ENCODE measurements at places on chromosomes 12 and 14.

GRCh38 chr14:56703947-56704346 is 106.3 kb downstream of the OTX2 start:
- DNase-seq = no peak

DNA sequence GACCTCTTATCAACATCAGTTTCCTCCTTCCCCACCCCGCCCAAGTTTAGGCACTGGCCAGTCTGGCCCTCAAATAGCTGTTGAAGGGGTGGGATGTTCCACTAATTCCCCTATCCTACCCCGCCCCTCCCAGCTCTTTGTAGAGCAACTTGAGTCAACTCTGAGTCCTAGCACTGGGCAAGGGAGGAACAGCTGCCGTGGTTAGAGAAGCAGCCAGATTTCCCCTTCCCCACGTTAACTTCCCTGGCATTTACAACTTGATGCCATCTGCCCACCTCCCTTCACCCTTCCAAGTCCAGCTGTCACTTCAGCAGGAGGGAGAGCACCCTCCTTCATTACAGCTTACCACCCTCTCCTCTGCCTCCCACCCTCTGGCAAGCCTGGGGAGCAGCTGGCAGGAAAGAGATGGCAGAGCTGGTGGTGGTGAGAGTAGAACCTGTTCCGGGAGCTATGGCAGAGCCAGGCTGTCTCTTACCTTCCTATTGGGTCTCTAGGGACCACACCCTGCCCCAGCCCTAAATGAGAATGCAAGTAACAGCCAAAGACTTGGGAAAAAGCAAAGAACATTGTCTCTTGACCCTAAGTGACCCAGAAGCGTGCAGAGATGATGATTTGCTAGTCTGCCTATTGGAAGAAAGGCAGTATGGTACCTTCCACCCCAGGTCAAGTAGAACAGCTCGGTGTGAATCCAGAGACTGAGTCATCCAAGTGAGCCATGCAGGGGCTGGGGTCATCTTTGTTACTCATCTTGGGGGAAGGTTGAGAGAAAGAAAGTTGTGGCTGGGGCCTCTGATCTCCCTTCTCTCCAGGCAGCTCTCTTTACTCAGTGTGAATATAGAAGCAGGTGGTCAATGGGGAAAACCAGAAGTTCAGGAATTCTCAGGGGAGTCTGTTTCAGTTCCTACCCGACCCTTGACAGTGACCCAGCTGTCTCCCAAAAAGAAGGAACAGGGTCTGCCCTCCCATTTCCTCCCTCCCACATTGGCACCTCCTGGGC is 1.5 kb downstream of the BLOC1S1 start:
- DNase-seq = no peak

DNA sequence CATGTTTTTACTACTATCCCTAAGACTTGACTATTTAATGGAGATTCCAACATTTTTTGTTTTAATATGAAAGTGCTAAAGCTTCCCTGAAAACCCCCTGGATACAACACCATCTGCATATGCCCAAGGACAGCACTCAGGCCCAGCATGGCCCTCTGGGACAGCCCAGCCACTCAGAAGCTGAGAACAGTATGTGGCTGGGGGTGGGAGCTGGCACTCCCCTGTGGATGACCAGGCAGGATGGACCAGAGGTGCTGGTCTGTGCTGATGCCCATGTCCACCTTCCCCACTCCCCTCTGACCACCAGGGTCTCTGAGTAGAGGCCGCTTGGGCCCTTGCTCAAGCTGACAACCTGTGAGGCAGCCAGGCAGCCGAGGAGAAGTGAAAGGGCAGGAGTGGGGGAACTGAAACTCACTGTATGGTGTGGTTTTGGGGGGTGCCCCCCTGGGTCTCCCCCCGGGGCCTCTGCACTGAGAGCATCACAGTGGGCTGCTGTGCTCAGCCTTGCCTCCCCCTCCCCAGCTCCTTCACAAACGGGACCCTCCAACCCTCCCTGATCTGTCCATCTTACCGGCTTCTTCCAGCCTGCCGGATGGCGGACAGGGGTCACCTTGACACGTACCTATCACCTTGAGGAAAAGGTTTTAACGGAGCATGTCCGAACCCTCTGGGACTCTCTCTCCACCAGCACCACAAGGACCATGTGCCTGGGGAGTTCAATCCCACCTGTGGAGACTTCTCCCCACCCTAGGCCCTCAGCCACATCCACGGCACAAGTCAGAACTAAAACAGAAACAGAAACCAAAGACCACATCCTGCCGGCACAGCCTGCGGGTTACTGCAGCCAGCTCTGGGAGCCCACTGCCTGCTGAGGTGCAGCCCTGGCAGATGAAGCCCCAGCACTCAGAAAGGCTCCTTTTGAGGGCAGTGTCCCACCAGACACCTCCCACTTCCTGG is at the start of gene TMEM229B:
TMEM229B (minus strand) TSS at position 785 of the 957 bp plus-strand sequence. CDS start 14,798 bp downstream, outside the sequence.
- no peak for DNase-seq

DNA sequence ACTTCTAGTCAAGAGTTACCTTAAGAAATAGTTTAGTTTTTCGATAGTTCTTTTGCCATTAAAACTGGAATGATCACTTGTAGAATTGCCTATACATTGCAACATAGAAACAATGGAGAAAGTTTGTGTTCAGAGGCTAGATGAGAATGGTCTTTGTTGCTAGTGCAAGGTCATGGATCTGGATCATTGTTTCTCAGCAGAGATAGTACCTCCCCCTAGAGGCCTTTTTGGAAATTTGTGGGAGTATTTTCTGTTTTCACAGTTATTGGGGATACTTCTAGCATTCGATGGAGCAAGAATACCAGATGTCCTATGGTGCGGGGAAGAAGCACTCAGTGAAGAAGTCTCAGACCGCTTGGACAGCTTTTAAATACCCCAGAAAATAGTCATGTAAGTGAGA is 138.8 kb upstream of the HMGA2 start:
- DNase-seq = no peak

GRCh38 chr12:123278101-123278627 is 6.5 kb upstream of the CDK2AP1 start:
- no peak for DNase-seq

DNA sequence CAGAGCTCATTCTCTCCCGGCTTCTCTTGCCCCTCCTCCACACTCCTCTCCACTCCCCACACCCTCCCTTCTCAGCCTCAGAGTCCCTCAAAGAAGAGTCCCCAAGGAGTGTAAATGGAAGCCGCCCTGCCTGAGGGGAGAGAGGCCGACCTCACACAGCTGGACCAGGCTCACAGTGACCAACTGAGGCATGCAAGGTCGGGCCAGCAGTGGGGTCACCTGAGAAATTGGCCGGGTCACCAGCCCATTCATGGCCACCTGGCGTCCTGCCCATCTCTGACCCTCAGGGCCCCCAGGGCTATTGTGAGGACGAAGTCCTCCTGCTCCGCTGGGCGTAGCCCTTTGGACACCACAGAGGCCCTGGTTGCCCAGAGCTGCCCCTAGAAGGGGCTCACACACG is 49.5 kb upstream of the NUAK1 start:
- no peak for DNase-seq

DNA sequence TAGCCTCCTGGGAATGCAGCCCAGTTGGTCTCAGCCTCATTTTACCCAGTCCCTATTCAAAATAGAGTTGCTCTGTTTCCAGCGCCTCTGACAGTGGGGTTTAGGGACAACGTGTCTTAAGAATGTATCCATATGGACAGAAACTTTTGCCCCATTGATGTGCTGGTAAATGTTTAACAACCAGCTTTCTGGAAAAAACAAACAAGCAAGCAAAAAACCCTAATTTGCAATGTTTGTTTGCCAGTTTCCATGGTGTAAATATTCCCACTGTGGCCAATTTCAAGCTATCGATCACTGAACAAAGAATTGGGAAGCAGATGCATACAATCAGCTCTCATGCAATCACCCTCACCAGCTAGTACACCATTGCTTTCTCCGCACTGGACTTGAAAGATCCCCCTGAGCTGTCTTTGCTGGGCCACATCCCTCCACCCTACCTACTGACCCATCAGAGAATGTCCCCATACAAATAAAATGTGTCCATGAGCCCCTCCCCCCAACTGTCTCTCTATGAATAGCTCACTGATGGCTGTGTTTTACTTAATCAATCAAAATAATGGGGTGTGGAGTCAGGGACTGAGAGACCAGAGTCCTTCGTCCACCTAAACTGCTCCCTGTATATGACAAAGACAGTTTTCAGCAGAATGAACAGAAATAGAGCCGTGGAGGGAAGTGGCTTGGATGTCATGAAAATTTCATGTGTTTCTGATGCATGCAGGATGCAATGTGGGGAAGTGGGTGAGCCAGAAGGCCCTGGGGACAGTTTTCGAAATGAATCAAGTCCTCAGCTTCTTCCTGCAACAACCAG is 40.8 kb downstream of the CCDC60 start:
- no peak for DNase-seq

GRCh38 chr12:30095511-30095910 is 311.8 kb upstream of the TMTC1 start:
- DNase-seq = no peak

DNA sequence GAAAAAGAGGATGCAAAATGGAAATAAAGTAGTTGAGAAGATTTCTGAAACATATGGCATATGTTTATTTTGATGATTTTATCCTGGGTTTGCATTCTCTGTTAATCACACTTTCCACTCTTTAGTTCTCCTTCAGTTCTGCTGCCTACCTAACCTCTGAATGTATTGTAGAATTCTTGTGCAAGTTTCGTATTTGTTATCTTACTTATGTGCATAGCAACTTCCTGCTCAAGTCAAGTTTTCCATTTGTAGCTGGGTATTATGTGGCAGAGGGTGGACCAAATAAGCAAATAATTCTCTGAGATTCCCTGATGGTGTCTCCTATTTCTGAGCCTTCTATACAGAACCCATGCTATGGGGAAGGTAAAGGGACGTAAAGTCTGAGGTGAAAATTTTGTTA is 381.6 kb downstream of the FOXG1 start:
- no peak for DNase-seq

GRCh38 chr12:57200497-57200896 is 16.1 kb upstream of the NXPH4 start:
- DNase-seq = no peak

- no peak for DNase-seq
These were observed 271.4 kb downstream of the BTG1 start for GRCh38 chr12:91874086-91874865.

- DNase-seq = no peak
These were observed 51.3 kb downstream of the JAG2 start for GRCh38 chr14:105117257-105117646.

GRCh38 chr14:103109535-103110441 is 13.5 kb upstream of the TNFAIP2 start:
- DNase-seq = no peak

DNA sequence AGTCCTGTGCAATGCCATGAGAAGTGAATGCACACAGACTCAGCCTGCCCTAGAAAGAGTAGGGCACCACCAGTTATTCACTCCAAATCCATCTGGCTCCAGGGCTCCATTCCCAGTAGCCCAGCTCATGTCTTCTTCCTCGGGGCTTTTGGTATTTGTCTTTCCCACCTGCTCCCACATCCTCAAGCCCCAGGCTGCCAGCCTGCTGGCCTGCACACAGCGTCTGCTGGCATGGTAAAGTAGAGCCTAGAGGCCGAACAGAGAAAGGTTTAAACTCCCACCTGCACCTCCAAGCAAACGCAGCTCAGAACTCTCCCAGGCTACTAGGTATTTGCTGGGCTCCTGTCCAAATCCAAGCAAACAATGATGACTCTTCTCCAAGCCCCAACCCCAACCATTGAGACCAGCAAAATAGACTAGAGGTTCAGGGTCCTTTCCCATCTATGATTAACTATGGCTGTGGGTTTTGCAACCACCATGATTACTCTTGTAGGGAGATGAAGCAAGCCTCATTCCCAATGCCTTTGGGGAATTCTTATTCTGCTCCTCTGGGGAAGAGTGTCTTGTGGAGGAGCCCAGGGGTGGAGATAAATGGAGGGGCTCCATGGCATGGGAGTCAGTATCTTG is 5.2 kb upstream of the VDR start:
- DNase-seq = no peak

Measured in liver (tissue), 10 donors.